ENCODE measurements at places on chromosomes 3 and 15.

- DNase-seq = peak; percentile 19
These were observed 305.1 kb downstream of the LSAMP start for GRCh38 chr3:116140100-116140689.

GRCh38 chr3:144521131-144521530 is 549.5 kb downstream of the DIPK2A start:
- DNase-seq = no peak

DNA sequence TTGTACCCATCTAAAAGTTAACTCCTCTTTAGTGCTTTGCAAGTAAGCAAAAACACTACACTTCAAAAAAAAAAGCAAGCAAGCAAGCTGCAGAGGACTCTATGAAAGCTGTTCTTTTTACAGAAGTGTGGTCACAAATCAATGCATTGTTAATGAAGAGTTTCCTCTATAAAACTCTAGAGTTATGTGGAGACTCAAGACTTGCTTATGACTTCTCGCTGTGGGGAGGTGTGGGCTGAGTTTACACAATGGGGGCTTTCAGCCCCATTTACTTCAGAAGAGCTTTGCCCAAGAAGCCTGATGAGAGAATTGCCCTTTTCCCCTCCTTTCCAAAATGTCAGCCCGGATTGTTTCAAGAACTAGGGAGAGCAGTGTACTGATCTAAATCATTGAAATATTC is 144.4 kb downstream of the IGSF11 start:
- no peak for DNase-seq

- DNase-seq = no peak
These were observed 45.0 kb upstream of the AKAP13 start for GRCh38 chr15:85335193-85335942.

GRCh38 chr15:80691575-80691974 is 3.5 kb upstream of the ABHD17C start:
- no peak for DNase-seq

DNA sequence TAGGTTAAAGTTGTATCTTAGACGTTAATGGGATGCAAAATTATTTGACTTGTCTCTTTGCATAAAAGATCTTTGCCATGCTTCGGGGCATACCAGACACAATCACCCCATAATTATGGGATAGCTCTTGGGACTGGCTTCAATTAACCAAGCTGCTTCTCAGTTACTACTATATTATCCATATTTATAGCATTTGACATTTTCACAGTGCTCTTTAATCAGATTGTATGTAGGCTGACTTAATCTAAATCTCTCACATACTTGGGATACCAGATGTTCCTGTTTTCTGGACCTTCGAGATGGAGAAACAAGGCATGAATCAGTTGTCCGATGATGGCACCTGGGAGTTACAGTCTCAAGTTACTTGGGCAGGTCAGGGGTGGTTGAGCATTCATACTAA is 27.2 kb upstream of the ABHD17C start:
- DNase-seq = no peak

DNA sequence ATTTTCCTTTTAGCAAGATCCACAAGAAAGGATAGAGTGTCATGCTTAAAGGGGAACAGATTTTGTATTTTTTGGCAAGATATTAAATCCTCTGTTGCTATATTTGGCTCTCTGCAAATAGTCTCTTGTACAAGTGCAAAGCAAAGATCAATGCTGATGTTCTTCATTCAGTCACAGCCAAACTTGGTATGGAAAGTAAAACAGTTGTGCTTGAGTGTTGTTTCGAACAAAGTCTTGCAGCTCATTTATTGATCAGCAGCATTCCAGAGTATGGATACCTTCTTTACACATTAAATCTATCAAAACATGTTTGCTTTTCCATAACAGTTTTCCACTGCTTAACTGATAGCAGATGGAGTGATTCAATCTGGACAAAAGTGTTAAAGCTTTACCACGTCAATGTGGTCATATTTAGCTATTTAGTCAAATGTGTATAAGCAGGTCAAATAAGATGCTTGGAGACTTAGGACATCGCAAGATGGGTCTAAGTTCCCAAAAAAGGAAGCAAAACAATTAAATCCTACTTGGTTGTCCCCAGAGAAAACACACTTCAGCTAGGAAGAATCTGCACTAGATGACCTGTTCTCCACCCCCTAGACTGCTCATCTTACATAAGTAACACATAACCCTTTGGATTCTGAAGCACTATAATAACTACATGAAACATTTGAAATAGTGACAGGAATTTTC is 52.4 kb downstream of the VGLL3 start:
- no peak for DNase-seq

GRCh38 chr3:139355476-139355875 is 11.7 kb downstream of the MRPS22 start:
- DNase-seq = no peak

GRCh38 chr15:89412905-89413411 is 78.3 kb upstream of the POLG start:
- no peak for DNase-seq

GRCh38 chr15:82298032-82298431 is 35.4 kb downstream of the SAXO2 start:
- DNase-seq = no peak

DNA sequence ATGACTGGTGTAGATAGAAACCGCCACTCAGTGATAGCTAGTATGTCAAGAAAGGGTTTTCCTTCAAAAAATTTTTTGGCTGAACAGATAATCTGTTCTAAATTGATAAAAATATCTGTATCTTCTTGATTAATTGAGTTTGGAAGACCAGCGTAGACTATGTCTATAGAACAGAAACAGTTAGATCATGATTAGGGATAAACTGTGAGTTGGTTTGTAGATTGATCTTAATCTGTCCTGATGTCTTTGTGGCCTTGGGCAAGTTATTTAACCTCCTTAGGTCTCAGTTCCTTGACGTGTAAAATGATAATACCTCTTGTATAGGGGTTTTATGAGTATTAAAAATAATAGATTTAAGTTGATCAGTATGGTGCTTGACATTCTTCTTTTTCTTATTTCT is 4.7 kb downstream of the NFKBIZ start:
- DNase-seq = no peak

GRCh38 chr3:14435175-14436014 is 33.0 kb downstream of the SLC6A6 start:
- DNase-seq = peak; percentile 62

GRCh38 chr15:96332637-96333121 is 2.2 kb downstream of the NR2F2 start:
- no peak for DNase-seq

GRCh38 chr3:78177780-78178179 is 1137.9 kb downstream of the ROBO2 start:
- DNase-seq = no peak

- no peak for DNase-seq
These were observed 22.5 kb downstream of the ANXA2 start for GRCh38 chr15:60375306-60375705.

- DNase-seq = no peak
These were observed 876.7 kb downstream of the NAALADL2 start for GRCh38 chr3:175735866-175736265.

- DNase-seq = no peak
These were observed 141.7 kb upstream of the GPR149 start for GRCh38 chr3:154571553-154572226.

DNA sequence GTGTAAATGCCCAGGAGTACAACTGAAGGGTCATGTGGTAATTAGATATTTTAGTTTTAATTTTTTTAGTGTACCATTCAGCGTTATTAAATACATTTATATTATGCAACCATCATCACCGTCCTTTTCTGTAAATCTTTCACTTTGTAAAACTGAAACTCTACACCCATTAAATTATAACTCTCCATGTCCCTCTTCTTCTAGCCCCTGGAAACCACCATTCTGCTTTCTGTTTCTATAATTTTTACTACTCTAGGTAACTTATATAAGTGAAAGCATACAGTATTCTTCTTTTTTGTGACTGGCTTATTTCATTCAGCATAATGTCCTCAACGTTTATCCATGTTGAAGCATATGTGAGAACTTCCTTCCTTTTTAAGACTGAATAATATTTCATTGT is 48.1 kb downstream of the STXBP5L start:
- DNase-seq = no peak

GRCh38 chr15:67548862-67549651 is 6.6 kb downstream of the MAP2K5 start:
- DNase-seq = peak; percentile 37

DNA sequence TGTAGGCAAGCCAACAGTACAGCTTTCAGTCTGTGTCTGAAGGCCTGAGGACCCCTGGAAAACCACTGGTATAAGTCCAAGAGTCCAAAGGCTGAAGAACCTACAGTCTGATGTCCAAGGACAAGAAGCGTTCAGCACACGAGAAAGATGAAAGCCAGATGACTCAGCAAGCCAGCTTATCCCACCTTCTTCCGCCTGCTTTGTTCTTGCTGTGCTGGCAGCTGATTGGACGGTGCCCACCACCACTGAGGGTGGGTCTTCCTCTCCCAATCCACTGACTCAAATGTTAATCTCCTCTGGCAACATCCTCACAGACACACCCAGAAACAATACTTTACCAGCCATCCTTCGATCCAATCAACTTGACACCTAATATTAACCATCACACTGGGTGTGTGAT is 59.0 kb upstream of the PDZRN3 start:
- DNase-seq = no peak

DNA sequence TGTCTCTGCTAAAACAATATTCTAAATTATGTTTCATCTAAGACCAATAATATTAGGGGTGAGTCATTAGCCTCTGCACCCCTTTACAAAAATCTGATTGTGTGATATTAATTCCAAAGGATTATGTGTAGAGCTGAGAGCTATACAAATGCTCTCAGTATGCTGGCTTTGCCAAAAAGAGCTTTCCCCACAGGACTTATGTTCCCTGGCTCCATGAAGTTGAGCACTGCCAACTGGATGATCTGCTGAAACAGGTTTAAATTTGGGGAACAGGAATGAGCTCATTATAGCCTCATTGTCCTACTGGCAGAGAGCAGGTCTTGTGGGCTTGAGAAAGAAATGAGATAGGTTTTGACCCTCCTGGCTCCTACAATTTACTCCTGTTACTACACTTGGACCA is 347.8 kb upstream of the LMCD1 start:
- no peak for DNase-seq

- DNase-seq = no peak
These were observed 222.4 kb upstream of the LRIG1 start for GRCh38 chr3:66723231-66723630.

DNA sequence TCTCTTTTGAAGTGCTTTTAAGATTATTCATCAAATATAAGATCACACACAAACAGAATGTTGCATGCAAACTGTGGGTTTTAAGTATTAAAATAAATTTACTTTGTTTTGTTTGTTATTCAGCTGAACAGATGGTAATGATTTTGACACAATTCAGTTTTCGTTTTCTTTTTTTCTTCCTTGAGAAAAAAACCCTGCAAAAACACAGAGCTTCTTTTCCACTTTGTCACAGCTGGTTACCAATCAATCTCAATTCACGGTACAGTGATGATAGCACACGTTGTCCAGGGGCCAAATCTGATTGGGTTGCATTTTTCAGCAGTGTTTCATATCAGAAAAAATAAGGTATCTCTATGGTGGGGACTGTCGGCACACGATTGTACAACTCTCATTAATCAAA is 473.6 kb downstream of the ROBO2 start:
- no peak for DNase-seq

- DNase-seq = no peak
These were observed 5.5 kb downstream of the PLD1 start for GRCh38 chr3:171804618-171805389.

DNA sequence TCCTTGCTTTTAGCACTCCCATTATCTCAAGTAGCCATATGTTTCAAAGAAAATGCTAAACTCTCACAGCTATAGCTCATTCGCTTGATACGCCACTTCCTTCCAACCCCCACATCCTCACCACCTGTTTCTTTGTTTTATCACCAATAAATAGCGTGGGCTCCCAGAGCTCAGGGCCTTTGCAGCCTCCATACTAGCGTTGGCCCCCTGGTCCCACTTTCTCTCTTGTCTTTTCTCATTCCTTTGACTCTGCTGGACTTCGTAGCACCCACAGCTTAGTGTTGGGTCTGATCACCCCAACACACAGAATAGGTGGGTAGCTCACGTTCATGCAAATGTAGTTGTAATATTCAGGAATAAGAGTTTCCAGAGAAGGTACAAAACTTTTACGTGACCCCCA is 4.1 kb upstream of the GPD1L start:
- DNase-seq = no peak

- peak; percentile 19 for DNase-seq
These were observed 14.5 kb downstream of the EMC4 start for GRCh38 chr15:34239151-34239808.

DNA sequence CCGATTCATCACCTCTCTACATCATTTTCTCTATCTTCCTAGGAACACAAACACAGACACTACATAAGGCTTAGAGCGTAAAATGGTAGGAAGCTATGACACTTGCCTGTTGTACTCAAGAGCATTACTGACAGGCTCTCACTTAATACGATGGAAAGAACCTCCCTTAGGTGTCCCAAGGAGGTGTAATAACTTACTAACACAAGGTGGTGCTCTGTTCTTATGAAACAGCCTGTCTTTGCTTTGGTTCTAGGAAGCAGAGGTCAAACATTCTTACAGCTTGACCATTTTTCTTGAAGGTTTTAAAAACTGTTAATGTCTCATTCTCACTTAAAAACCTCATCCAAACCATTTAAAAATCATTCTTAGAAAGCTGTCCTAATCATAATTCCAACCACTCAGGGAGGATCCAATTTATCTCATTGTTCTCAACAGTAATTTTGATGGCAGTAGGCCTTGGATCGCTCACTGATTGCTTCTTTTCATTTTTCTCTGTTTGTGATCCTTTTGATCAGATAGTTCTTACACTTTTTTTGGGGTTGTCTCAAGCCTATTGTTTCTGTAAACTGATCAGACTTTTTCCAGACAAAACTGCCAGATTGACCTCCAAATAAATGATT is 317.8 kb upstream of the AGTR1 start:
- peak; percentile 14 for DNase-seq

DNA sequence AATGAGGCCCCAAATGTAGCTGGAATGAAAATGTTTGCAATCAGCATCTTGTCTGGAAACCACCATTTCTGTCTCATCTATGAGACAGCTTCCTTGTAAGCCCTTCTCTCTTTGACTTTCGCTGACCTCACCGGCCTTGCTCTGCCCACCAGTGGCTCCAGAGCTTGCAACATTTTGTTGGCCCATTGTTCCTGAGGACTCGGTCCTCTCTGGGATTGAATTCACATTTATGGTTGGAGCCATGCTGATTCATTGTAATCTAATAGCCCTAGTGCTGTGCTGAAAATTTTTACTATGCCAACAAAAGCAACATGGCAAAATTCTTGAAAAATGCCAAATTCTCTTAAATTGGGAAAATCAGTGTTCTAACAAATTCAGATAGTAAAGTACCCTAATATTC is 37.2 kb downstream of the ABHD5 start:
- peak; percentile 21 for DNase-seq
